Right renal cortex interstitium (tissue), 3 donors: ENCODE measurements at places on chromosomes 12 and 14.

GRCh38 chr12:103105971-103106597 lies 148.6 kb downstream of the ASCL1 start:
- no peak for DNase-seq

DNA sequence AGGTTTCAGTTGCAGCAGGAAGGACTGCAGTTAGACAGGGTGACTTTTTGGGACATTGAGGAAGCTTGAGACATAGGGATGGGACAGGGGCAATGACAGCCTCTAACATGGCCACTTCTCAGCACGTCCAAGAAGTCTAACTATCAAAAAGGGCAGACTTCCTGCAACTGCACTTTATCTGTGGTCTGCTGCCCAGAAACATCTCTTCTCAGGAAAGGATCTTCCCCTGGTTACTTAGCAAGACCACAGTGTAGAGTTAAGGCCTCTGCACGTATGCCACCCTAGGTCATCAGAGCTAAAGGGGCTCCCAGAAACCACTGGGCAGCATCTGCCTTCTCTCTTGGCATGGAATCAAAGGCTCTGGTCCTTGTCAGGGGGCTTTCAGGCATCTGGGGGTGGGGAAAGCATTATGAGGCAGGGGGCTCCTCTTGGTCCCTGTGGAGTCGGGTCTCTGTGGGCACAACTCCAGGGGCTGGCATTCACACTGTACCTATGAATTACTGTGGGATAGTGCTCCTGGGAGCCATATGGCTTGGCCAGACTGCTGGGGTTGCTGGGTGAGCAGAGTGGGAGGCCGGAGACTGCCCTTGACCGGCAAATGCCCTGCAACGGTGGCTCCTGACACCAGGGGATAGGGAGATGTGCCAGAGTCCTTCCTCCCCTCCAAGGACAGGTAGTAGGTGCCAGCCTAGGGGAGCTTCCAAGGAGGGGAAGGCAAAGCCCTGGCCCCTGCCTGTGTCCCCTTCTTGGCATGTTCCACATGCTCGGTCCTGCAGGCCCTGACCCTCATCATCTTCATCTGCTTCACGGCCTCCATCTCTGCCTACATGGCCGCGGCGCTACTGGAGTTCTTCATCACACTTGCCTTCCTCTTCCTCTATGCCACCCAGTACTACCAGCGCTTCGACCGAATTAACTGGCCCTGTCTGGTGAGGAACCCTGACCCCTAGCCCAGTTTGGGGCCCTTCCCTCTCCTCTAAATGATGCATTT lies 1.0 kb downstream of the CMTM5 start:
- no peak for DNase-seq

GRCh38 chr12:60863421-60863820 lies 1267.6 kb downstream of the SLC16A7 start:
- no peak for DNase-seq

- DNase-seq: peak; percentile 27
Observed at GRCh38 chr12:3342051-3342450, 149.0 kb upstream of the PRMT8 start.

GRCh38 chr12:118055865-118056773 lies 4.9 kb downstream of the WSB2 start:
- no peak for DNase-seq

DNA sequence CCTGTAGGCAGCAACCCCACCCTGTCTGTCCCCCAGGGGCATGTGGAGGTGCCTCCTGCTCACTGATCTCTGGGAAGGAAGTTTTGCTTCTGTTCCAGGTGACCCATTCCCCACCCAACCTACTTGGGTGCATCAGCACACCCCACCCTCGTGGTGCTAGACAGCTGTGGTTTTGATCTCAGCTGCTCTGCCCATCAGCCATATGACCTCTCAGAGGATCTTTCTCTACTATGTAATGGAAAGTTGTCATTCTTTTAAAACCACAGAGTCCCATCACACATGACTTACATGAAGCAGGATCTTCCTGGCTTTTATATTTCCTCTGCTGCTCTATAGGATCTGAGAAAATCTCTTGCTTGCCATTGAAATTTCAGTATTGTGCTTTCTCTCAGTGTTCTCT lies 13.5 kb upstream of the KRT82 start:
- no peak for DNase-seq

GRCh38 chr12:13164921-13165616 lies 31.5 kb upstream of the EMP1 start:
- DNase-seq: no peak

DNA sequence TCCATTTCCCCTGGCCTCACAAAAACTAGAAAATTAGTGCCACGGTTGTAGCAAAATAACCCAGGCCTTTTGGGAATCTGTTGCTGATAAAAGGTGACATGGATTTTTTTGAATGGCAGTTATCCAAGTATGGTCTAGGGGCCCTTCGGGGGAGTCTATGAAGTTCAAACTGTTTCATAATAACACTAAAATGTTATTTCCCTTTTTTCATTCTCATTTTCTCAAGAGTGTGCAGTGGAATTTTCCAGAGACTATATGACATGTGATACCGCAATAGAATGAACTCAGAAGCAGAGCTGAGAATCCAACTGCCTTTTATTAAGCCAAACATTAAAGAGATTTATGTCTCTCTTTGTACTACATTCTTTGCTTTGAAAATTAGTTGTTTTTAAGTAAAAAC lies 26.9 kb downstream of the GSTZ1 start:
- DNase-seq: no peak

DNA sequence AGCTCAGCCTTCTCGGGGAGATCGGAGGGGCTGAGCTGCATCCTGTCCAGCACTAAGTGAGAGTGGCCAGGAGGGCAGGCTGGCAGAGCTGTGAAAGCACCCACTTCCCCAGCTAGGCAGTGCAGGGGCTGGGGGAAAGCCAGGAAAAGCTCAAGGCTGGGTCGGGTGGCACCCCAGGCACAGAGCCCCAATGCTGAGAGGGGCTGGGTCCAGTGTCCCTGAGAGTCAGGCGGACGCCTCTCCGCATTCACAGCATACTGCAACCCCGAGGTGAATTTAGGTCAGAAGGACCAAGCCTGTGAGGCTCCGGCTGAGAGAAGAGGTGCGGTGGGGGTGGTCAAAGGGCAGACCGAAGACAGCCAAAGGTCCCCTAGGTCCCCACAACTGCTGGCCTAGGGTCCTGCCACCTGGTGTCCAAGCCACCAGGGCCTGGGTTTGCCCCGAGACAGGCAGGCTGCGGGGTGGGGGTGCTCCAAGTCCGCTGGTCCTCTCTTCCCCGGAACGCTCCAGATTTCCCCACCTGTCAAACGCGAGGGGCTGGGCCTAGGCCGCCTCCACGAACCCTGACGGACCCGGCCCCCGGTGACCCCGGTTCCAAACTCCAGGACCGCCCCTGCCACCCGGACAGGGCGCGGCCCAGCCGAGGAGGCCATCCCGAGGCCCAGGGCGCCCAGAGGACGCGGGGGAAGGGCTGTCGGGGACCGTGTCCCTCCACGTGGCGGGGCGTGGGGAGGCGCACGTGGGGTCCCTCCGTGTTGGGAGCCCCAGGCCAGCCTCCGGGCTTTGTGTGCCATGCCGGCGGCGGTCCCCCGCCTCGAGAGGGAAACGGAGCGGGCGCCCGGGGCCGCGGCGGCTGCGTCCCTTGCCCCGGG lies 527 bp downstream of the CAMKK2 start:
- DNase-seq: no peak

DNA sequence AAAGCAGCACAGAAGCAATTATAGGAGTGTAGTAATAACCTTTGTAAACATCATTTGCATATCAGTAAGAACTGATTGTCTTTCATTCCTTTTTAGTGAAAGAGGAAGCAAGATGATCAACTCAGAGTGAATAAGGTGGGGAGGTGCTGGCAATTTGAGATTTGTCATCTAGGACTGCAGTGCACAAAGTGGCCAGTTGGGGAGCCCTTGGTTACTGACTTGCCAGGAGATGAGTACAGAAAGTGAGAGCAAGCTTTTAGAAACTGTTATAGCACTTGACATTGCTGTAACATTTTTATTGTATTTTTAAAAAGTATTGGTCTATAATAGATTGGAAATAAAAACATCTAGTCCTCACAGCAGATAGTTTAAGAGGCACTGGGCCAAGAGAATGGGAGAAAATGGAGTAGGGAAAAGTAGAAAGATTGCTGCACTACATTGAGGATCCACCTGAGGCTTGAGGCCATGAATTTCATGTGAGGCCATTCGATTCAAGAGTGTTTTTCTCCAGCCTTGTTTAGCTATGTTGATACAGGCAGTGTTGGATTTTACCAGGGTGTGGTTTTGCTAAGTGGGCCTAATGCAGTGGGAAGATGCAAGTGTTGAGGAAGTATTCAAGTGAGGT lies 98.2 kb downstream of the SNAPC1 start:
- no peak for DNase-seq

DNA sequence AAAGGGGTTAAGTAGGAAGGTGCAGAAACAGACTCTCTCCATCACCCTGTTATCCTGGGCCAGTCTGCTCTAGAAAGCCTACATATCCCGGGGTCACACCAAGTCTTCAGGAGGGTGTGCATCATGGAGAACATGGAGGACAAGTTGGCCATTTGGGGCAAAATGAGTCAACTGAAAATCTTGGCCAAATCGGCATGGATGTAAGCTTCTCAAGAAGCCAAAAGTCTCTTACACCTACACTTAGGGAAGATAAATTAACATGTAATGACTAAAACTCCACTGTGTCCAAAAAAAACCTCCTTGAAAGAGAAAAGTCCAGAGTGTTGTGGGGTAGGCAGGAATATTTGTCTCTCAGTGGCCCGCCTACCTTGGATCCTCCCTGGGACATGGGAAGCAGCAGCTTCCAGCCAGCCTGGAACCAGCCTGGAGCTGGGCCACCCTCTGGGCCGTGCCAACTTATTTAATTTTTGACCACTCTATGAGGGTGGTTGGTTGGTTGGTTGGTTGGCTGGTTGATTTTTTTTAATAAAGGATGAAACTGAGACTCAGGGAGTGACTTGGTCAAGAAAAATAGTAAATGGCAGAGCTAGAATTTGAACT lies 17.9 kb upstream of the TC2N start:
- DNase-seq: no peak

DNA sequence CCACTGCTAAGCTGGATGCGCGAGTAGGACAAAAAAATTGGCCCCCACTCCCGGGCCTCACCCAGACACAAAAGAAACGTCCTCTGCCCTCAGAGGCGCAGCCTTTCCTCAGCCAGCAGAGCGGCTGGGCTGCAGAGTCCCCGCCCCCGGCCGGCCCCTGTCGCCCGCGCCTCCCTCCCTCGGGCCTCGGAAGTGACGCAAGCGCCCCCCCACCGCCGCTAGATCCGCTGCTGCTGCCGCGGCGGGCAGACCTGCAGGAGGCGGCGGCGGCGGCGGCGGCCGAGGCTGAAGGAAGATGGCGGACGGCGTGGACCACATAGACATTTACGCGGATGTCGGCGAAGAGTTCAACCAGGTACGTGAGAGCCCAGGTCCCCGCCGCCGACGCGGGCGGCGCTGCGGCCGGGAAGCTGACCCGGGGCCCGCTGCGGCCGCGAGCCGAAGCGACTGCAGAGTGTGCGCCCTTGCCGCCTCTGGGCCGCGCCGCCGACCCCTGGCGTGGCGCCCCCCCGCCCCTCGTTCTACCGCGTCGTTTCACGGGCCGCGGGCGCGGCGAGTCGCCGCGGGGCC lies at the start of gene CPSF6:
Gene CPSF6, plus strand, starts transcription at position 218 of the 570 bp plus-strand sequence. Its CDS starts 78 bp downstream, at position 296.
- DNase-seq: peak; percentile 58

GRCh38 chr14:50116966-50117365 lies 594 bp upstream of the VCPKMT start:
- DNase-seq: peak; percentile 51

DNA sequence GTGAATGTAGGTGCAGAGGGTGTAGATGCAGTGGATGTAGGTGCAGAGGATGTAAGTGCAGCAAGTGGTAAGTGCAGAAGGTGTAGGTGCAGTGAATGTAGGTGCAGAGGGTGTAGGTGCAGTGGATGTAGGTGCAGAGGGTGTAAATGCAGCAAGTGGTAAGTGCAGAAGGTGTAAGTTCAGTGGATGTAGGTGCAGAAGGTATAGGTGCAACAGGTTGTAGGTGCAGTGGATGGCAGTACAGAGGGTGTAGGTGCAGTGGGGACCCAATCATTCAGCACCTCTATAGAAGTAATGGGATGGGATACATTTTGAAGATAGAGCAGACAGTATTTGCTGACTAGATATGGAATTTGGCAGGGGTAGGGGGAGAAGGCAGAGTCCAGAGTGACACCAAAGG lies 85.0 kb downstream of the HECTD4 start:
- DNase-seq: no peak

DNA sequence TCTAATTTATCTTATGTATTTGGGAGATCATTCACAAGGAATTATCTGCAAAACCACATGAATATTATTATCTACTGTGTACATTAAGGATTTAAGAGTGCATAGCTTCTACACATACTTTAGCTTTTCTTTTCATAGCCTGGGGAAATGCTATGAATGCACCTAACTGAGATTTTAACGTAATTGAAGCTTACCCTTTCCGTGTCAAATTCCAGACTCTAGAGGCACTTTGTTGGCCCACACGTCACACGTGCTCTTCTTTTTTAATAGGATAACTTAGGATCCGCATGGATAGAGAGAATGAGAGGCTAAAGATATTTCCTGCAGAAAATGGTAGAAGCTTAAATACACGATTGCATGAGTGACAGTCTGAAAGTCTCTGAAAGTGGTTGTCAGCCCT lies 481.1 kb downstream of the PCNX1 start:
- DNase-seq: no peak

DNA sequence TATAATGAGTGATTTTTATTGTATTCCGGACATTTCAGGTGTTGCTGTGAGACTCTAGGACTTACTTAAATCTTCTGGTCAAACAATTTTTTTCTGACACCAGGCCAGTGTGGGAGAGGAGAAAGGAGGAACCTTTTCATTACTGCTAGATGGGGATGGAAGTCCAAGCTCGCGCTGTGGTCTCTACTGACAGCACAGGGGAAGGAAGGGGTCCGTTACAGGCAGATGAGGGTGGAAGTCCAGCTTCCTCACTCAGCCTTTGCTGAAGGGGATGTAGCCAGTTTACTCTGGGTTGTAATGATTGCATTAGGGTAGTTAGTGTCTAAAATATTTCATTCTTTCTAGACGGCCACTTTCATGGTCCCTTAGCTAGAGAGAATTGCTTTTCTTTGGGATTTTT lies 26.3 kb upstream of the ST8SIA1 start:
- no peak for DNase-seq

DNA sequence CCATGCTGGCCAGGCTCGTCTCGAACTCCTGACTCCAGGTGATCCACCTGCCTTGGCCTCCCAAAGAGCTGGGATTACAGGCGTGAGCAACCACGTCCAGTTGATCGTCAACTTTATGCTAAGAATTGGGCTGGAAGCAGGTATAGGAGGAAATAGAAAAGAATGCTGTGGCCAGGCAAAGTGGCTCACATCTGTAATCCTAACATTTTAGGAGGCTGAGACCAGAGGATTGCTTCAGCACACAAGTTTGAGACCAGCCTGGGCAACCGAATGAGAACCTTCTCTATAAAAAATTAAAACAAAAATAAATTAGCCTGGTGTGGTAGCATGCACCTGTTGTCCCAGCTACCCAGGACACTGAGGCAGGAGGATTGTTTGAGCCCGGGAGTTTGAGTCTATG lies 37.1 kb upstream of the SNX6 start:
- DNase-seq: no peak

DNA sequence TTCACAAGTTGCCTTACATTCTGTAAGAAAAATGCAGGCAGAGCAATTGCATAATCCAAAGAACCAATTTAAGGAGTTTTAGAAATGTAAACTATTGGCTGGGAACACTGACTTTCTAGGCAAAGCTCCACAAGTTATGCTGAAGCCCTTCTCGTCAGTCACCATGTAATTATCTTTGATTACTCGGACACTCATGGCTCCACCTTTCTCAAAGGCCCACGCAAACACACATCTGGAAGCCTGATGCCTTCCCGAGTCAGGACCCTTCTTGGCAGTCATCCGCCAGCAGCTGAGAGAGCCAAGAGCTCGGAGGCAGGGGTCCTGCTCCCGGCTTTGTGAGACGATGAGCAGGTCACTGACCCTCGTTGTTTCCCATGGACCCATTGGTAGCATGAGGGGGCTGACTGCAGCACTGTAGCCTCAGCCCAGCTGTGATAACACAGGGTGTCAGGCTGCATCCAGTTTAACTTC lies 202.2 kb downstream of the TMEM132D start:
- no peak for DNase-seq
